Transverse colon (tissue), 4 donors: ENCODE measurements at places on chromosomes 1 and 21. TPM values are rescaled to one million over a fixed set of nuclear protein-coding genes. Genes with fewer than 3 reads are reported as not detected.

GRCh38 chr1:110069404-110070281 is 829 bp downstream of the ALX3 start:
- no peak for DNase-seq

DNA sequence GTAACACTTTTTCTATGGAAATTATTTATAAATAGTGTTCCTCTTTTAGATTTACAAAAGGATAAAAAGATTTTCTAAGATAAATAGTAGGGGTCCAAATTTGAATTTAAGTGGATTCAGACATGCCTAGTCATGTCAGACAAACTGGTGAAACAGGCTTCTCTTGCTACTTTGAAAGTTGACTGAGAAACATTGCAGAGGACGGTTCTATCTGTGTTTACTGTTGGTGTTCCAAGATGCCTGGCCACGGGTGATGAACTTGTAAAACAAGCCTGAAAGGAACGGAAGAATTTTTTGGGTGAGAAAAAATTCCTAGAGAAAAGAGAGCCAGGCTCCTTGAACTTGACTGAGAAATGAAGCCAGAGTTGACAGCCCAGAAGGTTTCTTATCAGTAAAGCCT is 2.2 kb downstream of the KRTAP19-1 start:
- no peak for DNase-seq

DNA sequence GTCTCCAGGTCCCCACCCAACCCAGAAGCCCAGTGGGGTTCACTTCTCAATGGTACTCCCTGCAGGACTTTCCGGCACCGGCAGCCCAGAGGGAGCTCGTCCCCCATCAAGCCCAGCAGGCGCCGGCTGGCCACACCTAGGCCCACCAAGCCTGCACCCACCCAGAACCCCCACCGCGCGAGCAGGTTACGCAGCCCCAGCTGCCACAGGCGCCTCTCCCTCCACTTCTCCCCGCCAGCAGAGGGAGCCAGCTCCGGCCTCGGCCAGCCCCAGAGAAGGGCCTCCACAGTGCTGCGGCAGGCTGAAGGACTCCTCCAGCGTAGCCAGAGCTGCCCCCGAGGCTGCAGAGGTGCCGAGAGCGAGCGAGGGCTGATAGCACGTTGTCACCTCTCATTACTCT is 722.3 kb downstream of the PLA2G4A start:
- DNase-seq = no peak

DNA sequence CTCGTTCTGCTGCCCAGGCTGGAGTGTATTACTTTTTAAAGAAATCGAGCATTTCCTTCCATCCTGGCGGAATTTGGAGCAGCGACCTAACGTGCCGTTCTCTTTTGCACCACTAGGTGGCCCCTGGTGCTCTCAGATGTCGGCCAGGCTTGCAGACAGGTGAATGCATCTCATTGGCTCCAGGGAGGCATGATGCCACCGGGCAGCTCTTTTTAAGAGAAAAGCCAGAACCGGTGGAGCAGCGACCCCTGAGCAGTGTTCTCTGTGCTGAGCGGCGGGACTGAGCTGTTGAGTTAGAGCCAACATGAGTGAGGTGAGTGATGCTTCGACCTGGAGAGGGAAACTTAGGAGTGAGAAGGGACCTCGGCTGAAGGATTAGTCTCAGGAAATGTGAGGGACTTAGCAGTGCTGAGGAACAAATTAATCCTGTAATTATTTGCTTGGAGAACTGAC is at the start of gene PCP4:
Gene PCP4 (plus strand): TSS at position 241 of the 453 bp plus-strand sequence. CDS start 64 bp downstream, at position 305.
- DNase-seq = peak; percentile 45

DNA sequence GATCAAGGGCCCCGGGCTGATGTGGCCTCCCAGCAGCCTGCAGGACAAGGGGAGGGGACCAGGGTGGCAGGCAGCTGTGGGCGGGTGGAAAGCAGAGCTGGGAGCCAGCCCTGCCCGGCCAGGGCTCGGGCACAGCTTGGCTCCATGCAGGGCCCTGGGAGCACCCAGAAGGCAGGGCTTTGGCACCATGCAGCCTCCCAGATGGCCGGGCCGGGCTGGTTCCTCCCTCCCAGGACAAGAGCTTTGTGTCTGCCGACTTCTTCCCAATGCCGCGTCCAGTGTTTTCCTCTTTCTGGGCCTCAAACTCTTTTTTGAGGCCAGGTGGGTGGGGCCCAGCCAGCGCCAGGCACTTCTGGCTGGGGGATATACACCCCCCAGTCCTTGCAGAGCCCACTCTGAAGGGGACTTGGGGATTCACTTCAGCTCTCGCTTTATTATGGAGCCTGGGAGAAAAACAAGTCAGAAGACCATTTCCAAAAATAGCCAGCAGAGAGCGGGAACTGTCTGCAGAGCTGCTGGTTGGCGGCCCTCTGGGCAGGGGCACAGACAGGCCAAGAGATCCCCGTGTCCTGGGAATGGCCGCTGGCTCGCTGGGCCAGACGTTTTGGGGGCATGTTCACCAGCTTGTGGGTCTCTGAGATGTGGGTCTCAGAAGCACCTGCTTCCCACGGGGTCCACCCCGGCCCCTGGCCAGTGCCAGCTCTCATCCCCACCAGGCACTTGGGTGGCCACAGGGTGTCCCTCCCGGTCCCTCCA is 103.8 kb upstream of the ARHGEF16 start:
- DNase-seq = no peak

DNA sequence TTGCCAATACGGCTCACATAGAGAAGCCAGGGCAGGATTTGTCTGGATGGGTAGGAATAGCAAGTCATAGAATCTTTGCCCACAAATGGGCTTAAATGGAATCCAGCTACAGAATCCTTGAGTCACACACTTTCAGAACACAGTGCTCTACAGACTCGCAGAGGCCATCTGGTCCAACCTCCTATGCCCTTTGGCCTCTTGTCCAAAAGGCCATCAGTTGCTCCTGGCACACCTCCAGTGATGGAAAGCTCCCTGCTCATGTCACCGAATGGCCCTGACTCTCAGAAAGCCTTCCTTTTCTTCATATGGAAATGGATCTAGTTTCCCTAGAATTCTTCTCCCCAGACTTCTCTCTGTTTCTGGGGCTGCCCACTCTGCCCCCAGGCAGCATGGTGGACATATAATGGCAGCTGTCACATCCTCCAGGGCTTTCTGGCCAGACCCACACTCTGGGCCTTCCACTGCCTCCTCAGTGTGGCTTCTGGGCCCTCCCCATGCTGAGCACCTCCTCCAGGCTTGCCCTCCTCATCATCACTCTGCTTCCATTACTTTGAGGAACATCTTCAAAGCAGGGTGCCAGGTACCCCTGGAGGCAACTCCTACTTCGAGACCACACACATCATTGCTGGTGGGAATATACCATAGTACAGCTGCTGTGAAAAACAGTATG is 33.6 kb upstream of the TRABD2B start:
- DNase-seq = no peak

DNA sequence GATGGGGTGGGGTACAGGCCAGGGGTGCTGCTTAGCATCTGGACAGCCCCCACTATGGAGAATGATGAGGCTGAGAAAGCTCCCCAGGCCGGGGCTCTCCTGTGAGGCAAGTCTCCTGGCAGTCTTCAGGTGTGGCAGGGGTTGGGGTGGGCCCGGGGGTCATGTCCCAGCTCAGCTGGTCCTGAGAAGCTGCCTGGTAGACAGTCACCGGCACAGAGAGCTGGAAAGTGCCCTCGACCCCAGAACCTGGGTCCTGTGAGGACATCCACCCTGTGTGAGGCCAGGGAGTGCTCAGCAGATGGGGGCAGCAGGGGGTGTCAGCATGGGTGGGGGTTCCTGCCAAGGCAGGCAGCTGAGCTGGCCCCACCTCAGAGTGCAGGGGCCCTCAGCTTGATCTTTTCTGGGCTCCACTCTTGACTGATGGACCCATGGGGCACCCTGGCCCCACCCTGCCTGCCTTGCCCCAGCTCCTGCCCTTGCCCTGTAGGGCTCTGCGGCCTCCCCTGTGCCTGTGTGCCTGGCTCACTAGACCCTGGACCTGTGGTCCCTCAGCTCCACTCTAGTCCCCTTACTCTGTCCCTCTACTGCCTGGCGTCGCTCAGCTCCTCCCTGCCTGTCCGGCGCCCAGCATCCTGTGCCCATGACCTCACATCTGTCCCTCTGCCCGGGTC is 5.8 kb downstream of the IBA57 start:
- no peak for DNase-seq

GRCh38 chr1:232456714-232457113 is 173.2 kb downstream of the SIPA1L2 start:
- DNase-seq = no peak

GRCh38 chr1:54968551-54968950 is 11.9 kb upstream of the TMEM61 start:
- DNase-seq = no peak

DNA sequence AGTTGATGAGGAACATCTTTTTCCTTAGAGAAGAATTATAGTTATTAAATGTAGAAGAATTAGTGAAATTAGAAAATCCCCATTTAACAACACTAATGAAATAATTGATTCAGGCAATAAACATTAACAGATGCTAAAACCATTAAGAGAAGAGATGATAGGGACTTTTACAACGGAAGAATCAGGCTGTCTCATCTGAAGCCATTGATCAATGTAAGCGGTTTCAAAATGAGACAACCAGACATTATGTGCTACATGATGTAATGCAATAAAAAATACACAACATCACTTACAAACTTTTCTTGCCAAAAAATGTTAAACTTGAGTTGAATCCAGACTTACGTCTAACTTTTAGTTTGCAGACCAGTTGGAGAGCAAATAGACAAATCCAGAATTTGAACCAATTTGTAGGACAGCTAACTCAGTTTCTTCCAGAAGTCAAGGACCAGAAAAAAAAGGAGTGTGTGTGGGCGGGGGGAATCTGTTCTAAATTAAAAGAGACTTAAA is 165.4 kb upstream of the DPT start:
- DNase-seq = no peak

GRCh38 chr1:31855038-31855845 is 39.4 kb upstream of the SPOCD1 start:
- no peak for DNase-seq

DNA sequence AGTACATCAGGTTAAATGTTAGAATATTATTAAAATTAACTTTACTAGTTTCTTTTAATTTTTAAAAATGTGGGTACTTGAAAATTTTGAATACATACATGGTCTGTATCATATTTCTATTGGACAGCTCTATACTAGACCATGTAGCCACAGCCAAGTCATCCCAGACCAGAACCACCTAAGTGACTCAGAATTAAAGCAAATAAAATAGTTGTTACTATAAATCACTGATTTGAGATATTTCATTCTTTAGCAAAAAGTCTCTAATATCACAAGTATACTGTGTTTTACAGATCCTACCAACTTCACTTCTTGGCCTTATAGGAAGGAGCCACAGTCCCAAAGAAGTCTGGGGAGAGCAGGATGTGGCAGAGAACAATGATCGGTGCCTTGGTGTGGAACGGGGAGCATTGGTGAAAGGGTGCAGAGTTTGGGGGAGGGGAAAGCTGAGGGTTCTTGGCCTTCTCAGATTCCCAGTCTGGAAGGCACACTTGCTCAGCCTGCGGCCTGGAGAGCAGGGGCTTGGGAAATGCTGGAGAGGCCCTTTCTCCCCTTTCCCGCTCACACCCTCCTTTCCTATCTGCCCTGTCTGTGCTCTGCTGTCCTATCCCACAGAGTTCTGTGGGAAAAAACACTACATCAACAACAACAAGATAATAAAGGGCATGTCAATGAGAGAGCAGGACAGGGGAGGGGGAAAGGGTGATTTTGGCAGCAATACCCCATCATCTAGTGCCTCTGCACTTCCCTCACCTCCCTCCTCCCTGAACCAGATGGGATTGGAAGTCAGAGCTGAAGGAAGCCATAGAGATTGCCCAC is 122.1 kb downstream of the NGF start:
- DNase-seq = no peak

DNA sequence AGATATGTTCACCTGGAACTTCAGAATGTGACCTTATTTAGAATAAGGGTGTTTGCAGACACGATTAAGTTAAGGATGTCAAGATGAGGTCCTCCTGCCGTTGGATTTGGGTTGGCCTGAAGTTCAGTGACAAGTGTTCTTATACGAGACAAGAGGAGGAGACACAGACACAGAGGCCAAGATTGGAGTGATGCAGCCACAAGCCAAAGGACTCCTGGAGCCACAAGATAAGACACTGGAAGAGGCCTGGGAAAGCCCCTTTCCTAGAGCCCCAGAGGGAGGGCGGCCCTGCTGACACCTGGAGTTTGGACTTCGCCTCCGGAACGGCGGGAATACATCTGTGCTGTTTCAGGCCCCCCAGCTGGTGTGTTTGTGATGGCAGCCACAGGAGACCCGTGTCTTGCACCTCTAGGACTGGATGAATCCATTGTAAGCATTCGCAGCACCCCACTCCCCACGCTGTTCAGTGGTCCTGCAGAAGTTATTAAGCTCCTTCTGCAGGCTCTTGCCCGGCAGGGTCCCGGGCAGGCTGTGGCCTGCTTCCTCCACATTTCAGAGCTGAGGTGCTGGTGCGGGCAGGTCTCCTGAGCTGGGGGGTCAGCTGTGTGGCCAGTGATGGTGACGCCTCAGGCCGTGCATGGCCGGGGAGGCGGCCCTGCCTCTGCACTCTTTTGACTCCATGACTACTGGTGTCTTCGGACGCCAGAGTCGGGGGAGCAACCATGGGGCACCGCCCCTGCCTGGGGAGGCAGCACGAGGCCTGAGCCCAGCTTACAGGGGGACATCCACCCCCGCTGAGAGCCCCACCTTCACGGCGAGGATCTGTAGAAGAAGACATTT is 34.6 kb downstream of the UMODL1 start:
- no peak for DNase-seq

MEX3A gene
- 0.14 TPM for total RNA-seq

RGS16 gene
- total RNA-seq = 0.82 TPM

C1orf146 gene
- total RNA-seq = not detected

ADAM30 gene
- not detected for total RNA-seq

KCNK1 gene
- 21.8 TPM for total RNA-seq

MRPL9 gene
- total RNA-seq = 43.7 TPM

LRRC38 gene
- not detected for total RNA-seq

CASQ1 gene
- not detected for total RNA-seq
